Central memory CD8-positive, alpha-beta T cell (primary cell): ENCODE measurements at places on chromosomes 4 and X.

DNA sequence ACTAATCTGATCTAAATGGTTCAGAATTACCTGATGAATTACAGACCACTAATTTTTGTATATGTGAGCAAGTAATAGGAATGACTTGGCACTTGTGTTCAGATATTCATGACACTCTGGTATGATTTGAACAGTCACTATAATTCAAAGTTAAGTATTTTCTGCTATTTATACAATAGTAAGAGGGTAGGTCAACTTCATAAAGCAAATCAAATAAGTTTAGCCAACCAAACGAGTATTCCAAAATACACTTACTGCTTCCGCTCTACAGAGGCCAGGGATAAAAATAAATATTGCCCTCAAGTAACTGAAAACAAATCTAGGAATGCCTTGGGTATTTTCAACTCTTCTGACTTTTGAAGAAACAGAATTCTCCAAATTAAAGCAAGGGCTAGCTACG lies 9.1 kb downstream of the EMCN start:
- no peak for DNase-seq

- DNase-seq: no peak
Measured at GRCh38 chr4:11328401-11328800, 100.3 kb downstream of the HS3ST1 start.

DNA sequence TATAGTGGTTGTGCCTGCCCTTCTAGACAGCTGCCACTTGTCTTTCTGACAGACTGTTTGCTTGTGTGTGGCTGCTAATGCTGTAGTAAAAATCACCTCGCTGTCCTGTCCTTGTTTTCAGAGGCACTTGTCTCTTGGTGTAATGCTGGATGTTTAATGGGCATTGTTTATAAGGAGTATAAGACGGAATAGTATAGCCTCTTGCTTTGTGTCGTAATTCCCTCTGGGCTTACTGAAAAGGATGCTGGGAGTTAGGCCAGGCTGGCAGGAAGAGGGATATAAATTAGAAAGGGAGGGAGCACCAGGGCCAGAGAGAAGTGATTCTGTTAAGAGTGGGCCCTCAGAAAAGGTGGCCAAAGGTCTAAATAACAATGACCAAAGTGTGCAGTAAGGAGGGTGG lies 29.0 kb downstream of the NHS start:
- no peak for DNase-seq

DNA sequence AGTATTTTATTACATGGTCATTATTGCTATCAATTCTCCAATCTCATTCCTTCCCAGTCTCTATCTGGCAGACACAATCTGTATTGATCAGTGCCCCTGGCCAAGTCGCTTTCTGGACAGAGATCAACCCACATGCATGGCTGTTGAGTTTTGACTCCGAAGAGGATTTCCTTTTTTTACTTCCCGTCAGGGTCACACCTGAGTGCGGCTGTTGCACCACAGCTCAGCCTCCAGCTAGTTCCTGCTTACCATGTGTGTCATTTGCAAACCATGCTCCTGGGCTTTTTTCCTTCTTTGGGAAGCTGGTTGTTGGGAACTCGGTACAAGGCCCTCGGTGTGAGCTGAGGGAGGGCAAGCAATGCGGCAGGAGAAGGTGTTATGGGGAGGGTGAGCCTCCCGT lies 11.7 kb downstream of the MAGED2 start:
- no peak for DNase-seq

- no peak for DNase-seq
Measured at GRCh38 chr4:114386637-114387233, 211.9 kb upstream of the UGT8 start.

DNA sequence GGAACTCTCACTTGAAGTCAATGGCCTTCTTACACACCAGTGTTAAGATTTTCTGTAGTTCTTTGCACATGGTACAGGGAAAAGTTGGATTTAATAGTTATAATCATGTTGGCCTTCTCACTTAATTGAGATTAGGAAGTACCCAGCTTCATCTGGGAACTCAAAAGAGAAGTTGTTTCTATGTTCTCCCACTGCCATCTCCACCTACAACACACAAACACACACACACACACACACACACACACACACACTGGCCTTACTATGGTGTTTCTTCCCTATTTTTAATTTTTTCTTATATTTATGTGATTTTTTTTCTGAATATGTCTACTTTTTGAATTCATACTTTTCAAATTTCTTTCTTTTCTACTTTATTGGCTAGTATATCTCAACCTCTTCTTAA lies 10.0 kb upstream of the CHIC2 start:
- DNase-seq: no peak

- DNase-seq: no peak
Measured at GRCh38 chr4:159283696-159284095, 180.8 kb downstream of the RAPGEF2 start.

DNA sequence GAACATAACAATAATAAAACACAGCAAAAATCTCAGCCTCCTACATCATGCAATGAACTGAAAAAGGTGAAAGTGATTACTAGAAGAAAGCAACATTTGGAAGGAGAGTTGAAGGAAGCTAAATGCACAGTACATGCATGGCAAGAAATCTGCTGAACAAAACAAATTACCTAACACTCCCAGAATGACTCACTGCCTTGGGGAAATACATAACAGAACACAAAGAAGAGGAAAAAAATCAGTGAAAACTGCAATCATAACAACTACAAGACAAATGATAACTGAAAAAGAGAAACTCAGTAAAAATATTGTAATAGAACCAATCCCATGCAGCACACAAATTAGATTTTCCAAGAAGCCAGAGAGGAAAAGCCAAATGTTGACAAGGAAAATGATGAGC lies 1513.2 kb downstream of the ARAP2 start:
- no peak for DNase-seq

DNA sequence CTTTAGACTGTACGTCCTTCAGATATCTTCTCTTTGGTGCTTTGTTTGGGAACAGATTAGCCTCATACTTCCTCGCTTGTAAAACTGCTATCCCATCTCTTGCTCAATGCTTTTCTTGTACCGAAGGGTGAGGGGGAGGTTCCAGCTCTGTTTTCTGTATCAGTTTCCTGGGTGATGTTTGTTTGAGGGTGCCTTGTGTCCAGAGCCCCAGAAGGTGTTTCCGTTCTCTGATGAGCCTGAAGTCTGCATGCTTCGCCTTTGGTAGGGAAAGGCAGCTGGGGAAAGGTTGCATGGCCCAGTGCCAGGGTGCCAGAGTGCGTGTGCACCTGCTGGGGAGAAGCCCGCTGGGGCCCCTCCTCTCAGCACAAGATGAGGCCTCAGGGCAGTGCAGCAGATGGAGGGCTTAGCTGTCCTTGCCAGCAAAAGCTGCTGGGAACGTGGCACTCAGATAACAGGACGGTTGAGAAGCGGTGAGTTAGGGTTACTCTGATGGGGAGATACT lies 73.7 kb downstream of the TBL1X start:
- DNase-seq: no peak

DNA sequence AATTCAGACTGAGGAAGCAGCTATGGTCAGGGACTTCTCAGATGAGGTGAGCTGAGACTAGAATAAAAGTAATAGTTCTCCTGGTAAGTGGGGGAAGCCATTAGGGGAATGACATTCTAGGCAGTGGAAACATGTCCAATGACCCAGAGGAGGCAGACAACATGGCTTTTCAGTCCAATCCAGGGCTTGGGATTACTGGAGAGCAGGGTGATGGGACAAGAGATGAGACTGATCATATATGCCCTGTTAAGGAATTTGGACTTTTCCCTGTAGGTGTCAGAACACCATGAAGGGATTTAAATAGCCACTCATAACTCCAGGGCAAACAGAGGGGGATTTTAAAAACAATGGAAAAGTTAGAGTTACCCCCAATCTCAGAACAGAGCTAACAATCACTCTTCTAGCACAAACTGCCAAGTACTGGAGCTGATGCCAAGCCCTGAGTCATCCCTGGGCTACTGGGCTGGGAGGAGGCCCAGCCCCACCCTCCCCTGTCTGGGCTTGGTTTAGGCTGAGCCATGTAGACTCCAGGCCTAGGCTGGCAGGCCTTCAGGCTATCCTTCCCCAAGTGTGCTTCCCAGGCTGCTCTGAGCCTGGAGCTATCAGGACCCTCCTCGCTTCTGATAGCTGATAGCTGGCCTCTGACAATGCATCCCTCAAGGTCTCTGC lies 22.7 kb upstream of the MSN start:
- no peak for DNase-seq

DNA sequence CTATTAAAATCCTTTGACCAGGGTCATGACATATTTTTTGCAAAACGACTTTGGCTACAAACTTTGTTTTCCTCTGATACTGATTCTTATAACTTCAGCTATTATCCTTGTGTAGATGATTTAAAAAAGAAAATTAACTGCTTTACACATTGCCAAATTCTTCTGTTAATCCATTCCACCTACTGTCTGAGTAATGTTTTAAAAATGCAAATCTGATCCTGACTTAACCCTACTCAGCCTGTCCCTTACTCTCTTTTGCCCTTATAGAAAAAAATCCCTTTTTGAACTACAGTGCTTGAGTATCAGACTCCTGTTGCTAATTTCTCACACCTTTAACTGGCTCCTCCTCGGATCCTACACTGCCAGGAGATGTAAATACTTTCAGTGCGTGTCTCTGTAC lies 723.1 kb downstream of the ADGRL3 start:
- DNase-seq: no peak

DNA sequence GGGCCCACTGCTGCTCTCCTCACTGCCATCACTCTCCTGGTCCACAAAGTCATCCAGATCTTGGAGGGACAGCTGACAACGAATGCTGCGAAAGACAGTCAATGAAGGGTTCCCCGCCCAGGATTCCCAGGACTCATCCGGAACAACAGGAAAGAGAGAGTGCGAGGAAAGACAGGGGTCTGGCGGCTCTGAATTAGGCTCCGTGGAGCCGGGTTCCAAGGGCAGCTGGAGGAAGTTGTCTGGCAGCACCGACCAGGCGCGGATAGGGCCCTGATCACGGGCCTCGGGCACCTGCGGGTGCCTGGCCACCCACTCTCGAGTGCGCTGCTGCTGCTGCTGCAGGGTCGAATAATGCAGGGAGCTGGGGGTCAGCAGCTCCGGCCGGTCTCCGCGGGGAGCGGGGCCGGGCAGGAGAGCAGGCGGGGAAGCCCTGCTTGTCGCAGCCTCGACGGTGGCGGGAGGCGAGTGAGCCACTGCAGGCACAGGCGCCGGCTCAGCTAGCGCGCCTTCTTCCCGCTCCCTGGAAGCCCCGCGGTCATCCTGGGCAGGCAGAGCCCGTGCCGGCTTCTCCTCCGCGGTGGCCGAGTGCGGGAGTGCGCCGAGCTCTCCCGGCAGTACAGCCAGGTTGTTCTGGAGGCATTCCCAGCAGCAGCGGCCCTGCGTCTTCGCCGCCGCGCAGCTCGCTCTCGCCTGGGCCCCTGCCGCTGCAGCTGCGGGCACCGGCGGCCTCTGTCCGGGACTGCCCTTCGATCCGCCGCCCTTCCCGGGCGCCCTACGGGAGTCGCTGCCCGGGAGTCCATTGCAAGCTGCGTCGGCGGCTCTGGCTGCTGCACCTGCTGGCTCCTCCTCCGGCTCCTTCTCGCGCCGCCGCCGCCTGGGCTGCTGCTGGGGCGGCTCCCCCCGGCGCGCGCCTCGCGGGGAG lies 1.1 kb downstream of the SOWAHB start:
- DNase-seq: no peak

- DNase-seq: no peak
Measured at GRCh38 chr4:186150926-186151325, 40.4 kb upstream of the CYP4V2 start.

DNA sequence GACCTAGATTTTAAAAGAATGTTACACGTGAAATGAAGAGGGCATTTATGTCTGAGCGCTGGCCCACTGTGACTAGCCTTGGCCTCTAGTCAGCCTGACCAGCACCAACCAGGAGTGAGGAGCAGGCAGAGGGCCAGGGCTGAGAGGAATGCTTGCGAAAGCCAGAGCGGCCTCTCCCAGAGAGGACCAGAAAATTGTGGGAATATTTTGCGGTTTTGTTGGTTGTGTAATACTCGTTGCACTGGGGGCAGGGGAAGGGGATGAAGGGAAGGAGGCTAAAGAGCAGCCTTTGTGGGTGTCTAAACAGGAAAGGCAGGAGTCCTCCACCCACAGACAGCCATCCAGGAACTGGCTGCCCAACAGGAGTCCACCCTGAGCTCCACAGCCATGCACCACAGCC lies 3.8 kb downstream of the GABRE start:
- DNase-seq: no peak

DNA sequence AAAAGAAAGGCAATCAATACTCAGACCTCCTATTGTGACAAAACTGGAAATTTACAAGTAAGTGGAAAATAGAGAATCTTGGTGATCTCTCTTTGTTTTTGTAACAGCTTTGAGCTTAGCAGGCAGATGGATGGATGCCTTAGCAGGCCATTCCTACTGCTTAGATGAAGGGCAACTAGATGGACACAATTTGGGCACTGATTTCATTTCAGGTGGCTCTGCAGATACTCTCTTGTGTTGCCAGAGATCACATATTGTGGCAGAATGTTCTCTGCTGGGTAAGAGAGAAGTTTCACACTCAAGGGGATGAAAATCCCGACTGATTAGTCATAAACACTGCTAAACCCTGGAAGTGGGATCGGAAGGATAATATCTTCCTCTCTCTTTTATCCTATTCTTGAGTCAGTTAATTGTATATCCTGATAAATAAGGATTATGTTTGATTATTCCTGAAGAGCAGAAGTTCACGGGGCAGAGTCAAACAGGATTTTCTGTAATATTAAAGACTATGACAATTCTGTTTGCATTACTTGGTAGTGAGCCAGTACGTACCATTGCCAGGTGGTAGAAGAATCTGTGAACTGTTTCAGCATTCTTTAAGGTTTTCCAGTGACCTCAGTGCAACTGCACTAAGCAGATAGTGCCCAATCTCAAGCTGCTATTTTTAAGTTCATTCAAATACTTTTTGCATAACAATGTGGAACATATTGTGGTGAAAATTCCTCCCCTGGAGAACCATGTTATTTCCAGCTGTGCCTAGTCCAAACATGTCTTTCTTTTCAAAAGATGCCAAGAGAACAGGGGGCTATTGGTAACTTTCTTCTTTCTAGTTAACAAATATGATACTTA lies 974.3 kb downstream of the FSTL5 start:
- DNase-seq: no peak

- no peak for DNase-seq
Measured at GRCh38 chrX:39331082-39331704, 529.9 kb downstream of the MID1IP1 start.

DNA sequence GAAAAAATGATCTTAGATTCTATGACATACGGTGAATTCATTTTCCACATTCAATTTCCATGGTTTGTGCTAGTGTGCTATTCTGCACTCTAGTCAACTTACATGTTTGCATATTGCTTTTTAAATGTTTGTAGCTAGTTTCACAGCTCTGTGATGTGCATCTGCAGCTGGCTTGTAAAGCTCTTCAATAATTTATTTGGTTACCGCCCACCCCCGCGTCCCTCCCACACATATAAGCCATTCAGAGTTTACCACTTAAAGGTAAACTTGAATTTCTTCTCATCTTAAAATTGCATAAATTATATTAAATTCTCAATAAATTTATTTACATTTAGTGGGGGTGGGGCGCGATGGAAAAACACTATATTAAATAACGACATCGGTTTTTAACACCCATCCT lies 291 bp upstream of the NBDY start:
- DNase-seq: no peak

- no peak for DNase-seq
Measured at GRCh38 chr4:8706216-8707044, 113.9 kb downstream of the CPZ start.

- no peak for DNase-seq
Measured at GRCh38 chrX:15512401-15512965, 11.9 kb downstream of the BMX start.

- DNase-seq: no peak
Measured at GRCh38 chrX:152642931-152643564, 5.4 kb downstream of the GABRQ start.
